ENCODE measurements at places on chromosomes 4 and X. TPM values are rescaled to one million over a fixed set of nuclear protein-coding genes. Genes with fewer than 3 reads are reported as not detected.
A peak's percentile ranks its signal among the peaks of the same experiment; 100 is the strongest.

The DGKK gene
- total RNA-seq, result not detected

DNA sequence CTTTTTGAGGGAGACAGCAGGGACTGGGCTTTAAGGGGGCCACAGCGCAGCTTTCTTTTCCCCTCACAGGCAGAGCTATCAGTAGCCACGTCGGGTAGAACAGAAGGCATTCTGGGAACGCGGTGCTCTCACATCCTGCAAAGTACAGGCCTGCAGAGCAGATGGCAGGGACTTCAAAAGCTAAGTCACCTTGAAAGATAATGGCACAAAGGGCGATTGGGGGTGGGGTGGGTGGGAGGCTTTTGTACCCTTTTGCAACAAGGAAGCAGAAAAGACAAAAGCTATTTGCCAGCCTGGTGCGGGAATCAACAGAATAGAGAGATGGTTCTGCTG, 93.9 kb downstream of the PHKA2 start:
- peaks cover 29% of the 10 kb centered on the region for H3K4me1 ChIP-seq
- no peak overlapping the region for H3K27ac ChIP-seq
- H3K36me3 ChIP-seq, result no peaks in the 10 kb centered on the region
- H3K4me3 ChIP-seq, result no peak overlapping the region
- no peak for DNase-seq
- H3K27me3 ChIP-seq, result no peaks in the 10 kb centered on the region

The MAEA gene
- 40.4 TPM for total RNA-seq

The SPIN3 gene
- total RNA-seq, result 10.0 TPM

DNA sequence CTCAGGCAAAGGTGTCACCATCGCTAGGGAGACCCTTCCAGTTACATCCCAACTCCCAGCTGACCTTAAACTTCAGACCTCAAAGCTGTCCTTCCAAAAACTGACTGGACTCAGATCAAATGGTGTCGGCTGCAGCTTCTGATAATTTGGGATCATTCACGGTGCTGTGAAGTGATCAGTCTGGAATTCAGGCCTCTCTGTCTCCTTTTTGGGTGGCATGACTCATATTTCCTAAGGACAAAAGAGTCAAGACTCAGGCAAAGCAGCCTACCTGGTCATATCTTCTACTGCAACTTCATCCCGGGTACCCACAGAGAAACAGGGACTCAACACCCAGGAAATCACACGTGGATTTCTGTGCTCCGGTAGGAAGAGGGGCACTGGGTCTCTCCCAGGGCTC, 87.6 kb downstream of the SORCS2 start:
- H3K36me3 ChIP-seq, result no peaks in the 10 kb centered on the region
- H3K27me3 ChIP-seq, result peaks cover 9% of the 10 kb centered on the region
- DNase-seq, result no peak

DNA sequence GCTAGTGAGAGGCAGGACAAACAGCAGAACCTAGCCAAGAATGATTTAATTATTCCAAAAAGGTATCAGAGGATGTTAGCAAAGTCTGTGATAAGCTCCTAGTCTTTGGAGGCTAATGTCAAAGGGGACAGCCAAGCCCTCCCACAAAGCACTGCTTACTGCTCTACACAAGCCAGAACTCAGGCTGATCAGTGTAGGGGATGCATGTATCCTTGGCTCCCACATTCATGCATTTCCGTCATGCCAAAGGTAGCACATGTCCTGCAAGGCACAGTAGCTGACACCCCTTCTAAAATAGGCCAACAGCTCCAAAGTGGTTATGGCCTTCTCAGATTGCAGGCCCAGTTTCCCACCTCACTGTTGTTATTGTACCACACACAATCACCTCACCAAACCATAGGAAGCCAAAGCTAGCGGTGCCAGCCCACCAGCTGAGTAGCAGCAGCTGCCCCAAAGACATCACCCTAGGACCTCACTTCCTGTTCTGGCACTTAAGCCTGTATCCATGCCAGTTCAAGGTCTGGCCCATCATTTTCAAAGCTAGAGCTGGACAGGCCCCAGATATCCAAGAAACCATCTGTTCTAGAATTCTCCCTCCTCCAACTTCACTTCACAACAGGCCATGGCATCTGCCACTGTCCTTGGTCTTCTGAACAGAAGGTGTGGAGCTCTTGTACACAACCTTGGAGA, 40.9 kb downstream of the TSPAN5 start:
- no peak for DNase-seq
- peaks cover 35% of the 10 kb centered on the region for H3K4me1 ChIP-seq
- H3K36me3 ChIP-seq, result no peaks in the 10 kb centered on the region
- no peak overlapping the region for H3K4me3 ChIP-seq
- H3K27ac ChIP-seq, result no peak overlapping the region

DNA sequence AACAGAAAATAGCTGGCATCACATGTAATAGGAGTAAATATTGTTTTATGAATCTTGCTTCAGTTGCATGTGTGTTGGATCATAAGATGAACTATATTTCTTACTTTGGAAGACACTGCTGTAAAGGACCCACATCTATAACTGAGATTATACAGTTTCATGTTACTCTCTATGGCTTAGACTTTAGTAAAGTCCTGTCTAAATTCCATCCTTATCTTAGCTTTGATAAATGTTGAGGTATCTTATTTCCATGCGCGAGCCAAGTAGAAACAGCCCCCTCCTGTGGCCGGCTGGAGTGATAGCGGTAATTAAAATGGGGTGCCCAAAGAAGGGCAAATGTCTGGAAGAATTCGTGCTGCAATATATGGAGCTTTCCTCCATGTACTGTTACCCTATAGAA, 43.0 kb downstream of the CCDC158 start:
- H3K36me3 ChIP-seq, result no peaks in the 10 kb centered on the region
- H3K27me3 ChIP-seq, result no peaks in the 10 kb centered on the region
- no peaks in the 10 kb centered on the region for H3K4me1 ChIP-seq
- H3K27ac ChIP-seq, result no peak overlapping the region

- peaks cover 21% of the 10 kb centered on the region for H3K36me3 ChIP-seq
- no peaks in the 10 kb centered on the region for H3K27me3 ChIP-seq
- no peak overlapping the region for H3K4me3 ChIP-seq
- no peak for DNase-seq
- H3K27ac ChIP-seq, result peak overlapping the region; percentile 80
- peaks cover 46% of the 10 kb centered on the region for H3K4me1 ChIP-seq
These were observed 20.6 kb upstream of the IRAK1 start for GRCh38 chrX:154040307-154040756.

DNA sequence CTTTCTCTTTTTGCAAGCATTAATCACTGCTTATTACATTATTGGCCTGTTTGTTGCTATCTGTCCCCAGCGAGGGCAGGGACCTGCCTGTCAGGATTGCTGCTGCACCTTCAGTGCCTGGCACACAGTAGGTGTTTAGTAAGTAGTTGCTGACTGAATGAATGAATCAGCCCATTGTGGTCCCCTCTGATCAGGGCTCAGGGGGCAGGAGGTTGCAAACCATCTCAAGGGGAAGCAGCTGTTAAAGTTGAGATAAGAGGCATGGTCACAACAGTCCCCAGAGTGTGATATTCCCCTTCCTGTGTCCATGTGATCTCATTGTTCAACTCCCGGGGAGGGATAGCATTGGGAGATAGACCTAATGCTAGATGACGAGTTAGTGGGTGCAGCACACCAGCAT, 85.4 kb downstream of the WFS1 start:
- no peaks in the 10 kb centered on the region for H3K36me3 ChIP-seq
- H3K4me1 ChIP-seq, result no peaks in the 10 kb centered on the region
- no peak overlapping the region for H3K27ac ChIP-seq
- H3K4me3 ChIP-seq, result no peak overlapping the region

DNA sequence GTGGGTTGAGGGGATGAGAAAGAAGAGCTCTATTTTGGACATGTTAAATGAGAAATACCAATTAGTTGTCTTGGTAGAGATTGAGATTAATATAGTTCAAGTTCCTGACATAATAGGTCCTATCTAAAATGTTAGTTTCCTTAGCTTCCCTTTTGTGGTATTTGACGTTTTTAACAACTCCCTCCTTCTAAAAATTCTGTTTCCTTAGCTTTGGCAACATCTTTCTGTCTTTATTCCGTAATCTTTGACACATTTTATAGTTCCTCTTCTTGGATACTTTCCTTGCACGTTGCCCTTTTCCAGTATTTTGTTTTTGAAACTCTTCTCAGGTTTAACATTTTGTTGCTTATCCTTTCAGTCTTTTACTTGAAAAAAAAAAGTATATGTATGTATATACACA, 36.9 kb downstream of the LAMTOR3 start:
- peaks cover 69% of the 10 kb centered on the region for H3K4me1 ChIP-seq

- no peak overlapping the region for H3K4me3 ChIP-seq
- no peaks in the 10 kb centered on the region for H3K36me3 ChIP-seq
- no peak overlapping the region for H3K27ac ChIP-seq
- no peaks in the 10 kb centered on the region for H3K27me3 ChIP-seq
- H3K4me1 ChIP-seq, result peaks cover 25% of the 10 kb centered on the region
These were observed 185.7 kb downstream of the AFAP1 start for GRCh38 chr4:7753931-7754465.

DNA sequence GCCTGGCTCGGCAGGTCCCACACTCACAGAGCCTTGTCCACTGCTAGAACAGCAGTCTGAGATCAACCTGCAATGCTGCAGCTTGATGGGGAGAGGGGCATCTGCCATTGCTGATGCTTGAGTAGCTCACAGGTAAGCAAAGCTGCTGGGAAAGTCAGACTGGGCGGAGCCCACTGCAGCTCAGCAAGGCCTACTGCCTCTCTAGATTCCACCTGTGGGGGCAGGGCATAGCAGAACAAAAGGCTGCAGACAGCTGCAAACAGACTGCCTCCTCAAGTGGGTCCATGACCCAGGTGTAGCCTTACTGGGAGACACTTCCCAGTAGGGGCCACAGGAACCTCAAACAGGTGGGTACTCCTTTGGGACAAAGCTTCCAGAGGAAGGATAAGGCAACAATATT, 110.6 kb upstream of the ADAMTS3 start:
- H3K36me3 ChIP-seq, result no peaks in the 10 kb centered on the region
- H3K4me3 ChIP-seq, result no peak overlapping the region
- no peak overlapping the region for H3K27ac ChIP-seq
- DNase-seq, result no peak
- peaks cover 8% of the 10 kb centered on the region for H3K27me3 ChIP-seq

- no peaks in the 10 kb centered on the region for H3K4me1 ChIP-seq
- peaks cover 3% of the 10 kb centered on the region for H3K27me3 ChIP-seq
- no peak overlapping the region for H3K27ac ChIP-seq
- H3K36me3 ChIP-seq, result no peaks in the 10 kb centered on the region
- no peak overlapping the region for H3K4me3 ChIP-seq
These were observed 73.9 kb upstream of the MAP9 start for GRCh38 chr4:155450676-155451075.

The EDA gene
- 0.73 TPM for total RNA-seq

DNA sequence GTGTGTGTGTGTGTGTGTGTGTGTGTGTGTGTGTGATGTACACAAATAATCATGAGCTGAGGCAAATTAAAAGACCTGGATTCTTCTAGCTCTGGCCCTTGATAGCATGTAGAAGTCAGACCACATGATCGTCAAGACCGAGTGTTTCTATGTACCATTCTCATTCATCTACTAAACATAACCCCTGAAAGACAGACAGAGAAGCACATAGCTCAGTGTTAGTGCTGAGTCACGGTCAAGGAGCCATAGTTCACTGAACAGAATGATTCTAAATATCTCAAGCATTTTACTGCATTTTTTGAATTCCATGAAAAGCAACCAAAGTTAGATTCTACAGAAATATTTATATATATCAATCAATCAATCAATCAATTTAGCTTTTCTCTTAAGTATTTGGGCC, 412.3 kb upstream of the CXorf51A start:
- H3K4me3 ChIP-seq, result no peak overlapping the region
- no peaks in the 10 kb centered on the region for H3K4me1 ChIP-seq
- H3K27ac ChIP-seq, result no peak overlapping the region
- DNase-seq, result no peak

GRCh38 chr4:95637043-95637600, 88.3 kb upstream of the UNC5C start:
- H3K27me3 ChIP-seq, result no peaks in the 10 kb centered on the region
- H3K27ac ChIP-seq, result no peak overlapping the region
- H3K4me3 ChIP-seq, result no peak overlapping the region
- no peaks in the 10 kb centered on the region for H3K36me3 ChIP-seq

Data from activated CD4-positive, alpha-beta T cell treated with anti-CD3 and anti-CD28 coated beads for 36 hours (primary cell).